ENCODE measurements at places on chromosomes 2 and 18.

- no peak for DNase-seq
Measured at GRCh38 chr2:238652771-238653157, 195.1 kb upstream of the TWIST2 start.

- no peak for DNase-seq
Measured at GRCh38 chr2:202094426-202094986, 21.5 kb downstream of the KIAA2012 start.

DNA sequence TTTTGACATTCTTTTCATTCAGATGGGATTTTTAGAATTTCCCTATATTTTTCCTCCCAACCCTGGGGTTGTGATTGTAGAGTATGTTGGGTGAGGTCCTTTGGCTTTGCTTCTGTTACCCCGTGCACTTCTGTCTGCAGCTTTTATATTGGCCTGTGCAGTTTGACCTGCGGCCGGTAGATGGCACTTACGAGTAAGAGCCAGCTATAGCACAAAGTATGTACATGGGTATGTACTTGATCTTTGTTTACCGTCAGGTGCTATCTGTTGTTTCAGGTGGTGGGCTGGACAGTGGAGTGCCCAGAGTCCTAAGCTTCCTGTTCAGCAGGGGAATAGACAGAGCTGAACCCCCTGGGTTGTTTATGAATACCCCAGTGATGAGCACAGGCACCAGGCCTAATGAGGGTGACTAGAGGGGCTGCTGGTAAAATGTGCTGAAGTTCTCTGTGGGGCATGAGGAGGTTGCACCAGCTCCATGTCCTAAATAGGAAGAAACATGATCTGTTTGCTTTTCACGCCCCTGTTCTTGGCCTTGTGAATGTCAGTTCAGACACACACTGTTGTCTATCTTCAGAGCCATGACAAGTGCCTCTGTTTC lies 58.9 kb upstream of the THUMPD2 start:
- DNase-seq: peak; percentile 44

DNA sequence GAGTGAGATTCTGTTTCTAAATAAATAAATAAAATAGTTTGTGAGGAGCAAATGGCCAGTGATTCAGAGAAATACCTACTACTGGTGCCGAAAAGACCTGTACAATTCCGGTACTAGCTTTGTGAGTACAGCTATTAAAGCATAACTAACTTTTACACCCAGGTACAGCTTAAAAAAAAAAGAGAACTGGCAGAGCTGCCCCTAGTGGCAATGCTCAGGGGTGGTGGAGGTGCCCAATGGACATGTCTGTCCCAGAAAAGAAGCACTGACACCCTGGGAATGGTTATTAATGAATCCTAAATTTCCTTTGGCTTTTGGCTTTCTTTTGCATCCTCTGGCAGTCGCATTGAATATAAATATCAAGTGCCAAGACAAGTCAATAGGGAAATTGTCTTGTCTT lies 87.0 kb downstream of the LIPG start:
- no peak for DNase-seq

GRCh38 chr2:232919141-232919540 lies 49.1 kb downstream of the SNORC start:
- no peak for DNase-seq

- DNase-seq: no peak
Measured at GRCh38 chr2:121019071-121019470, 265.9 kb downstream of the TFCP2L1 start.

DNA sequence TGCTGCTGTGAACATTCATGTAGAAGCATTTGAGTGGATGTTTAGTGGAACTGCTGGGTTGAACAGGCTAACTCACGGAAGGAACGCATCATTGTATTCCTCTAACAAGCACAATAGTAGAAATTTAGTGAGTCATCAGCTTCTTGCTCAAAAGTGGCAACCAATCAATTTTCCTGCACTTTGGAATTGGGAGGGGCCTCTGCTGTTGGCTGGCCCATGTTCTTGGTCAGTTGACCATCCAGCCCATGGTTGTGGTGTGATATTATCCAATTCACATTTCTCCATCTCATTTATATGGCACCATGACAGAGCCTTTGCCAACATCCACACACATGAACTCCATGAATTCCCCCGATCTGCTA lies 95.0 kb downstream of the TNFRSF11A start:
- DNase-seq: no peak

- DNase-seq: no peak
Measured at GRCh38 chr2:17426743-17427142, 91.5 kb downstream of the RAD51AP2 start.

- no peak for DNase-seq
Measured at GRCh38 chr2:226893216-226893615, 57.4 kb downstream of the RHBDD1 start.

All from pancreas (tissue), 10 donors.